ENCODE measurements at places on chromosomes 6 and 20.

- peak; percentile 12 for DNase-seq
These were observed 3.9 kb downstream of the DOK5 start for GRCh38 chr20:54479138-54479906.

- DNase-seq, result no peak
These were observed 26.2 kb downstream of the HM13 start for GRCh38 chr20:31540406-31540805.

DNA sequence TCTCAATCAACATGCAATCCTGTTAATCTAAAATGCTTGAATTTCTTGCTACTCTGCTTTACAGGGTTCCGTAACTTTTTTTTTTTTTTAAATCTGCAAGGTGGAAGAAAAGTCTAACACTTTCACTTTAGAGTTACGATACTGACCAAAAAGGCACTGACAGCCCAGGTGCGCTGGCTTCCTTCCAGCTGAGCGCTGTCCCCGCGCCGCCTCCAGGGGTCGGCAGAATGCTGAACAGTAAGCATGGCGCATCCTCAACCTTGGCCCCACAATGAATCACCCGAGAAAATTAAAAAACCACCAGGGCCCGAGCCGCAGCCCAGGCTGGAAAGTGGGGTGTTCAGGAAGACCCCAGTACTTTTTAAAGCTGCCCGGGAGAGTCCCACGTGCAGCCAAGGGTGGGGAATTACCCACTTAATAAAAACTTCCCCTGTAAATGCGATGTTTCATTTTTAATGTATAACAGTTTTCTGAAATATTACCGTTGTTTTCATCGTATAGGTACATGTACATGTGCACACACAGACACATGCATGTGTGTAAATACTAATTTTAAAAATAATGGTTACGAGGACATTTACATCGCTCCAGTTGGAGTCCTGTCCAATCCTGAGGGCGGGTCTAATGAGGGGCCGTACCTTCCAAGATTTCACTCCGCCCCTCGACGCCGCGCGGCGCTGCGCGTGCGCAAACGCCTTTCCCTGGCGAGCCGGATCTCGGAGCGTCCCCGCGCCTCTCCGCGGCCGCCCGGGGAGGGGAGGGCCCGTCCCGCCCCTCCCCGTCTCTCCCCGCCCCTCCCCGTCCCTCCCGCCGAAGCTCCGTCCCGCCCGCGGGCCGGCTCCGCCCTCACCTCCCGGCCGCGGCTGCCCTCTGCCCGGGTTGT is at the start of gene GINM1:
Gene GINM1 (plus strand): TSS at position 849 of the 883 bp plus-strand sequence. CDS start 40 bp downstream, outside the sequence.
- DNase-seq, result peak; percentile 95

- DNase-seq, result no peak
These were observed 1.6 kb downstream of the CDH22 start for GRCh38 chr20:46306743-46307138.

- DNase-seq, result no peak
These were observed 38.0 kb downstream of the BFSP1 start for GRCh38 chr20:17493173-17493572.

- DNase-seq, result no peak
These were observed 18.5 kb downstream of the NOX3 start for GRCh38 chr6:155436981-155437749.

DNA sequence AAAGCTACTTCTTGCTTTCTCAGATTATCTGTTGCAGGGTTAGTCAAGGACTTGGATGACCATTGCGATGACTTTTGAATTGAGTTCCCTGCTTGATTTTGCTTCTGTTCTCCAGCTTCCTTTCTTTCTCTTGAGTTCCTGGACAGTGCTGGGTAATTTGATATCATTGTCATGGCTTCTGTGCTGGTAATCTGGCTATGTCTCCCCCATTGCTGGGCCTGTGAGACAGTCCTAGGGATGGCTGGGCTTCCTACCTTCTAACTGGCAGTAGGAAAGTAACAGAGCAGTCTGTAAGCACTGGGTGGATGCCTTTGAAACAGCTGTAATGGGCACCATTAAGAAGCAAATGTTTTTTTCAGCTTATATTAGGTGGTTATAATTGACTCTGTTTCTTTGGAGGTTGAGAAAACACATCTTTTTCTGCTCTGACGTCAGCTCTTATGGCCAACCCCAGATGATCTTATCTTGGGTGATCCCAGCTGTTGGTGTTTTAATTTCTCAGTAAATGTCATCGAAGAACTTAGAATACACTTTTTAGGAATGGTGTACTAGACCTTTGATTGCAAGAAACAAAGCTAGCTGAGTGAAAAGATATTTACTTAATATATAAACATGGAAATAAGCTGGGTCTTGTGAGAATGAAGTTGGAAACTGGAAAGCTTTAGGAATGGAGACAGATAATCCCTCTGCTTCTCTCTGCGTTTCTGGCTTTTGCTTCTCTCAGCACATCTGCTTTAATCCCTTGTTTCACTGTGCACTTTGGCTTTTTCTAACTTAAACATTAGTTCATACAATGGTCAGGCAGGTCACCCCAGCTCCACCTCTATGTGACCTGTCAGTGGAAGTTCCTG is 195.0 kb upstream of the MAN1A1 start:
- no peak for DNase-seq

DNA sequence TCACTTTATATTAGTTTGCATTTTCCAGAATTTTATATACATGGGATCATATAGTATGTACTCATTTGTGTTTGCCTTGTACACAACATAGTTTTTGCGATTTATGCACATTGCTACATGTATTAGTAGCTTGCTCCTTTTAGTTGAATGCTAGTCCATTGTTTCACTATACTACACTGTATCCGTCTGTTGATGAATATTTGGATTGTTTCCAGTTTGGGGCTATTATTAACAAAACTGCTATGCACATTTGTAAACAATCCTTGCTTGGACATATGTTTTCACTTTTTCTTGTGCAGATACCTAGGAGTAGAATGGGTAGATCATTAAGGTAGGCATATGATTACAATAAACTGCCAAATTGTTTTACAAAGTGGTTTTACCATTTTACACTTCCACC is 3.9 kb upstream of the LRRC1 start:
- DNase-seq, result no peak

DNA sequence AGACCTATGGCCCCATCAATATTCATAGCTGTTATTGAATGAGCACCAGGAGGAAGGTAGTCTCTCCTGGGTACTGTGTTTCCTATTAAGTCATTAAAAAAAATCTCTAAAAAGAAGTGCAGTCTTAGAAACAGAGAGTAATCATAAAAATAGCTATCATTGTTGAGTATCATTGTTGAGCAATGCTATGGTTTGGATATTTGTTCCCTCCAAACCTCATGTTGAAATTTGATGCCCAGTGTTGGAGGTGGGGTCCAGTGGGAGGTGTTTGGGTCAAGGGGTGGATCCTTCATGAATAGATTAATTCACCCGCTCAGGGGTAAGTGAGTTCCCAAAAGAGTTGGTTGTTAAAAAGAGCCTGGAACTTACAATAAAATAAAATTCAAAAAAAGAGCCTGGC is 88.1 kb upstream of the IYD start:
- no peak for DNase-seq

DNA sequence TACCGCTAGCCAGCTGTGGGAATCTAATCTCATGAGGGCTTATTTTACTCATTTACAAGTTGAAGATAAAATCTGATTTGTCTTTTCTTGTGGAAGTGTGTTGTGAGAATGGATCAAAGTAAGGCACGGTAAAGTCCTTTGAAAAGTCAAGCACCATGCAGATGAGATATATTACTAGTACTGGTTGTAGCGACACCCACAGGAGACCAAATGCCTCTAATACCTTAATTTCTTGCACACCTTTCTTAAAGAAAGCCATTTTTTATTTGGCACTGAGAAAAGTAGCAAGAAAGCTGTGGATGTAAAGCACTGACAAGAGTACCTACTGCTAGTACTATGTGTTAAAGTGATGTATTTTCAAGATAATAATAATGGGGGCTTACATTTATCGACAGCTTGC is 191.0 kb upstream of the MMS22L start:
- no peak for DNase-seq

DNA sequence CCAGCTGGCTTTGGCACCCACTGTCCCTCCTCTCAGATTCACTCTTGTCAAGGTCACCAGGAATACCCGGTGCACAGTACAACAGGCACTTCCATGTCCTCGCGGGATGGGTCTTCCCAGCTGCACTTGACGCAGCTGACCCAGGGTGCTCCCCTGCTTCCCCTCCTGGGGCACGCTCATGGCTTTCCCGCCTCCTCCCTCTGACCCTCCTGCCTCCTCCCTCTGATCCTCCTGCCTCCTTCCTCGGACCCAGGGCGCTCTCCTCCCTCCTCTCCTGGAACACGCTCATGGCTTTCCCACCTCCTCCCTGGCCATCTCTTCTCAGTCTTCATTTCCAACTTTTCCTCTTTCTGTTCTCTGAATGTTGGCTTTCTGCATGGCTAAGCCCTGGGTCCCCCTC is 42.1 kb downstream of the FAM209B start:
- DNase-seq, result no peak

DNA sequence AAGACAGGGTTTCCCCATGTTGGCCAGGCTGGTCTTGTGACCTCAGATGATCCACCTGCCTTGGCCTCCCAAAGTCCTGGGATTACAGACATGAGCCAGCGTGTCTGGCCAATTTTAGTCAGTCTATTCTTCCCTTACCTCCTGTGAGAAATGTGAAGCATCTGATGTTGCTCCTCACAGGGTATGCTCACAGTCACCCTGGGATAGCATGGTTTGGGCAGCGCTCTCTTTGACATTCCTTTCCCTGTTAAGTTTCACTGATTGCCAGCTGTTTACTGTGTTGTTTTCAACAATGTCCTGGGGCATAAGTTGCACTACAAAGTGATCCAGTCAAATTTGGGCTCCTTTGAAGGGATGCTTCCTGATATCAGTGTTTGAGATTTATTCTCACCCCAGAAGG is 13.1 kb downstream of the CDC5L start:
- DNase-seq, result no peak

DNA sequence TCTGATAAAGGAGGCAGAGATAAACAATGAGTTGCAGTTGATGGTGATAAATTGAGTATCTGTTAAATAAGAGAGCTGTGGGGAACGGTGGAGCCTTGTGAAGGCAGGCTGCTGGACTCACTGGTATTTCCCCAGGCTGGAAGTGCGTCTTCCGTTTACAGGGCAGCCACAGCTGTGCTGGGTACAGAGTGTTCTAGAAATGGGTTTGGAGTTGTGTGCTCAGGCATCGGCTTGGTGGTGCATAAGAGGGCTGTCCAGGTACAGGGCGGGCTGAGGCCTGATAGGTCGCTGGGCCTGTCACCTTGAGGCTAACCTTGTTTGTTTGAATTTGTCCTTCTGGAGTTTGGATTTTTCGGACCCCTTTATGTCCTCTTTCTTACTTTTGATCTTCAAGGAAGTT is 39.3 kb downstream of the ARID1B start:
- no peak for DNase-seq

- no peak for DNase-seq
These were observed 136.4 kb upstream of the PTPN1 start for GRCh38 chr20:50373674-50374286.

GRCh38 chr6:69232496-69232895 is 564.3 kb downstream of the LMBRD1 start:
- DNase-seq, result no peak

GRCh38 chr6:91710342-91710741 is 1123.5 kb upstream of the MAP3K7 start:
- DNase-seq, result no peak

- DNase-seq, result no peak
These were observed 14.7 kb downstream of the UST start for GRCh38 chr6:148761527-148762011.

DNA sequence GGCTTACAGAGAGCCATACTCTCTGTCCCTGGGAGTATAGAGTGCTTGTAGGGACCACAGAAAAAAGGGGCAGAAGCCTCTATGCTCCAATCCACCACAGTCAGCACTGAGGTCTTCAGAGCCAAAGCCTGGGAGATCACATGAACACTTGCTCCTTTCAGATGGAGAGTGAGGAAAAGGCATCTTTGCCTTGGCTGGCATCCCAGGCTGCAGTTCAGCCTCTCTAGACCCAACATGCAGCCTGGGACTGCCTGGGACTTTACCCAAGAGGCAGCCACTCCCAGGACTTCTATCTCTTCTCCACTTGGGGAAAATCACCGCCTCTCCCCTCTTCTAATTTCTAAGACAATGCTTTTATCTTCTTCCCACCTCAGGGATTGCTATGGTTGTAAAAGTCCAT is 46.5 kb upstream of the MYLIP start:
- DNase-seq, result no peak

GRCh38 chr6:41150671-41151070 is 3.5 kb downstream of the TREML1 start:
- DNase-seq, result no peak

GRCh38 chr6:16421462-16421960 is 183.1 kb downstream of the GMPR start:
- no peak for DNase-seq

DNA sequence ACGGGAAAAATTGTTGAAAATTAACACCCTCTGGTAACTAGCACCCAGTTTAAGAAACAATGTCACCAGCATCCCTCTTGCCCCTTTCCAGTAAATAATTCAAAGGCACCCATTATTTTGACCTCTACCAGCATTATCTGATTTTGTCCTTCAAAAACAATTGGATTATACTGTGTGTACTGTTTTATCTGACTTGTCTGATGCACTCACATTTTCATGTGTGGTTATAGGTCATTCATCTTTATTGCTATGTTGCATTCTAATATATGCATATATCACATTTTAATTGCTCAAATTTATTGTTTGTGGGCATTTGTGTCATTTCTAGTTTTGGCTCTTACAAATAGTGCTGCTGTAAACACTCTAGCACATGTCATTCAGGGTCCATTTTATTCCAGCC is 260.9 kb upstream of the PRDM1 start:
- DNase-seq, result no peak

GRCh38 chr6:164168595-164168994 is 754.1 kb downstream of the QKI start:
- DNase-seq, result no peak

- DNase-seq, result peak; percentile 49
These were observed 44.9 kb upstream of the CCDC28A start for GRCh38 chr6:138728662-138729061.

- no peak for DNase-seq
These were observed 18.2 kb downstream of the NEDD9 start for GRCh38 chr6:11214084-11214833.

DNA sequence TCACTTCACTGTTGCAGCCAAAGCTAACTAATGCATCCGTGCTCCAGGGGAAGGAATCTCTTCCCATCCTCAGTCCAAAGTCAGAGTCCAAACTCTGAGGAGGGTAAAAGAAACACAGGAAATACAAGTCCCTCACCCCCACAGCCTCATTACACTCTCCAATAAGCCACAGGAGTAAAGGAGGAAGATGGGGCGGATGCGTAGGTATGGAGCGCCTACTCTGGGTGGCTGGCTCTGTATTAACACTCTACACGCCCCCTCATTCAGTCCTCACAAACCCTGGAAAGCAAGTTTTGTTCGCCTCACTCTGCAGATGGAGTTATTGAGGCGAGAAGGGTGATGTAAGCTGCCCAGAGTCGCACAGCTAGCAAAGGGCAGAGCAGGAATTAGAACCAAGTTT is 242.9 kb downstream of the NRN1 start:
- peak; percentile 20 for DNase-seq
